H9 (cell line): ENCODE measurements at places on chromosomes 6 and 20.

DNA sequence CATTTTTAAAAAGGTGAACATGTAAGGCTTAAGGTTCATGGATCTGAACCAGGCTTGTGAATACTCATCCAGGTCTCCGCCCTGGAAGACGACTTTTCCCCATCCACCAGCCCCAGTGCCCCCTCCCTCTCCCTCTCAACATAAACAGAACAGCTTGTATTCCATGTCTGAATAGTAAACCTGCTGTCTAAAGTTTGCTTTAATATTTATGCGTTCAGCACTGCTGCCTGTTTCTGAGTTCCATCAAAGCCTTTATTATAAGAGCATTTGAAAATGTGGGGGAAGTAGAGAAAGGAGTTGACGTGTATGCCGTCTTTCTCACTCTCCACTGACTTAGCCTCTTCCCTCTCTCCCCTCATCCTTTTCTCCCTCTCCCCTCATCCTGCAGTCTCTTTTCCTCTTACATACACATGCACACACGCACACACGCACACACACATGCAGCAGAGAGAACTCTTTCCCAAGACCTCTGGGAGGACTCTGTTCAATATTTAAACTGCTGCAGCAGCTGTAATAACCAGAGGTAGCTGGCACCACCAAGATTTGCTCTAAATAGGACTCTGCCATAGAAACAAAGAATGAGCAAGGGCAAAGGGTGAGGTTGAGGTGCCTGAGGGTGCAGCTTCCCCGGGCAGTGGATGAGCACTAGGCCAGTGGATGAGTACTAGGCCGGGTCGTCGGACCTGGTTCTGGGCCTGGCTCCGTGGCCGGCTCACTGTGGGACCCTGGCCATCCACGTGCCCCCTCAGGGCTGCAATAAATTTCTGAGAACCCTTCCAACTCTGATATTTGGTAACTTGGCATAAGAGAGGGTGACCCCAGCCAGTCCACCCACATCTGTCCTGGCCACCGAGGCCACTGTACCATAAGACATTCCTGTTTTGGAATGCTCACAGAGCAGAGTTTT, 35.4 kb upstream of the VSTM2L start:
- no peak for DNase-seq

- DNase-seq, result no peak
Measured at GRCh38 chr6:165231581-165232561, 77.5 kb downstream of the C6orf118 start.

GRCh38 chr6:11889572-11889971, 111.0 kb upstream of the ADTRP start:
- DNase-seq, result no peak

DNA sequence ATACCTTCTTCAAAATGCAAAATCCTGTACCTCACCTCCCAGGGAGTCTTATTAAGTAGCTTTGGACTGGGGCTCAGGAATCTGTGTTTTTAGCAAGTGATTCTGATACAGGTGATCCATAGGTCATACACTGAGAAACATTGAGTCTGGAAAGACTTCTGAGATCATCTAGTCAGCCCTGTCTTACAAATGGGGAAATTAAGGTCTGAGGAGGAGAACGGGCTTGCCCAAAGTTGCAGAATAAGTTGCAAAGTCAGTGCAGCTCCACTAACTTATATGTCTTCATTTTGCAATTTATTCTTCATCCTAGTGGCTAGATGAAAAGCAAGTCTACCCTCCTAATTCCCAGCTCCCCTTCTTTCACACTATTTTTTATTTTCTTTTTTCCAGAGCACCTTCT, 28.9 kb downstream of the KCNS1 start:
- no peak for DNase-seq

- DNase-seq, result peak; percentile 47
Measured at GRCh38 chr6:155340464-155341129, 26.3 kb upstream of the TFB1M start.

GRCh38 chr20:57842720-57843119, 132.9 kb upstream of the PMEPA1 start:
- DNase-seq, result no peak

DNA sequence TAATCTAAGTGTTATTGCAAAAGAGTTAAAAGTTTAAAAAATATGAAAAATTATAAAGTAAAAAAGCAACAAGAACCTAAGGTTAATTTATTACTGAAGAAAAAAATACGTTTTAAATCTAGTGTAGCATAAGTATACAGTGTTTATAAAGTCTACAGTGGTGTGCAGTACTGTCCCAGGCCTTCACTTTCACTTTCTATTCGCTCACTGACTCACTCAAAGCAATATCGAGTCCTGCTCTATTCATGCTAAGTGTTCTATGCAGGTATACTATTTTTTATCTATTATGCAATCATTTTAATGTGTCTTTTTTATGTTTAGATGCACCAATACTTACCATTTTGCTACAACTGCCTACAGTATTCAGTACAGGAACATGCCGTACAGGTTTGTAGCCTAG, 113.0 kb downstream of the MANEA start:
- DNase-seq, result no peak

- no peak for DNase-seq
Measured at GRCh38 chr6:36217188-36217587, 20.6 kb downstream of the BRPF3 start.

DNA sequence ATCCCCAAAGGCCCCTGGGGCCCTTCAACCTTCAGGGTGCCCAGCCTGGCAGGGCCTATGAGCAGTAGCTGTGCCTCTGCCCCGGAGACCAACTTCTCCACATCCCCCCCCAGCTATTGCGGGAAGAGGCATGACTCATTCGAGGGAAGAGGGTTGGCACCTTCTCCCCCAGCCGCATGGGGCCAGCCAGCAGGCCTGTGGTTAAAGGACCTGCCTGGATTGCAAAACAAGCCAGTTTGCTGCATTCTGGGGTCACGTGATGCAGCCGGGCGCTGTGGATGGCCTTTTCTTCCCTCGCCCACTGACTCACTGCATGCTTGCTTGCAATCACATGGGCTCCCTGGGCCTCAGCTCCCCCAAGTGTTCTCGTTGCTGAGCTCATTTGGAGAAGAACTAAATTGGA, 182.5 kb downstream of the MAFB start:
- no peak for DNase-seq

- peak; percentile 87 for DNase-seq
Measured at GRCh38 chr6:161242779-161243693, 30.8 kb downstream of the AGPAT4 start.

- no peak for DNase-seq
Measured at GRCh38 chr6:31792761-31793171, 2.8 kb downstream of the VARS1 start.

DNA sequence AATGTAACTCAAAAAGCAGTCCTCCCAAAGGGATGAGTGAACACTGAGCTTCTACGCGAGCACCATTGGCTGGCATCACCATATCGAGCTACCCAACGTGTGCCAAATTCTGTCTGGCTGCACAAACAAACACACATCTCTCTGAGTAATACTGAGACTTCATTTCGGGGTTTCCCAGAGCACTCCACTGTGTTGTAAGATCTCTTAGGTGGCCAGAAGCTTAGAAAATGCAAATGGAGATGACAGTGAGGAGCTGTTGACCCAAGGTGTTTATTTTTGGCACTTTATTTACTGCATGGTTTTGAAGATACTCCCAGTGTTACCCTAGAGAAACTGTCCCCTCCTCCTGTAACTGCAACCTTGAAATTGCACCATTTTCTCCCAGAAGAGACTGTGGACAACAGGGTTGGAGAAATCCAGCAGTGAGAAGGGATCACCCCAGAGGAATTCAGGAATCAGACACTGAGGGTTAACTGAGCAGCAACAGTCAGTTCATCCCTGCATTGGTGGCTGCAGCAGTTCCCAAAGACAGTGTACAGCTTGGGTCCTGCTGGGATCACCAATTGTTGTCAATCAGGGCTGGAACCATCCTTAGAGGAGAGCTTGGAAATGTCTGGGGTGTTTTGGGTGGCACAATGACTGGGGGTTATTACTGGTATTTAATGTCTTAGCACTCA, 1.0 kb upstream of the RIPOR2 start:
- DNase-seq, result no peak

GRCh38 chr6:90375681-90376439, 79.2 kb upstream of the BACH2 start:
- DNase-seq, result no peak

- DNase-seq, result no peak
Measured at GRCh38 chr6:89033461-89033860, 47.1 kb upstream of the PNRC1 start.

DNA sequence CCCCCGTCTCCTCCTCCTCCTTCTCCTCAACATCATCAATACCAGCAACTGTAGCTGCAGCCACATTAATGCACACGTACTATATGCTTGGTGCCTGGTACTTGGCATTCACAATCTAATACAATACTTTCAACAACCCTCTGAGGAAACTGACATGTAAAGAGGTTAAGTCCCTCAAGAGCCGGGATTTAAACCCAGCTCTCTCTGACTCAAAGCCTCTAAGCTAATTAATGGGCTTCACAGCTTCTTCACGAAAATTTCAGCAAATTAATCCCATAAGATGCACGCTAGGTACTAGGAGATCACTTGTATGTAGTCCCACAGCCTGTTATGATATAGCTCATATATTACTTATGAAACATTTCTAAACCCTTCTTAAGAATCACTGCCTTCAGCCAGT, 73.1 kb upstream of the IPCEF1 start:
- DNase-seq, result no peak

- no peak for DNase-seq
Measured at GRCh38 chr6:36605560-36606391, 11.6 kb downstream of the SRSF3 start.

DNA sequence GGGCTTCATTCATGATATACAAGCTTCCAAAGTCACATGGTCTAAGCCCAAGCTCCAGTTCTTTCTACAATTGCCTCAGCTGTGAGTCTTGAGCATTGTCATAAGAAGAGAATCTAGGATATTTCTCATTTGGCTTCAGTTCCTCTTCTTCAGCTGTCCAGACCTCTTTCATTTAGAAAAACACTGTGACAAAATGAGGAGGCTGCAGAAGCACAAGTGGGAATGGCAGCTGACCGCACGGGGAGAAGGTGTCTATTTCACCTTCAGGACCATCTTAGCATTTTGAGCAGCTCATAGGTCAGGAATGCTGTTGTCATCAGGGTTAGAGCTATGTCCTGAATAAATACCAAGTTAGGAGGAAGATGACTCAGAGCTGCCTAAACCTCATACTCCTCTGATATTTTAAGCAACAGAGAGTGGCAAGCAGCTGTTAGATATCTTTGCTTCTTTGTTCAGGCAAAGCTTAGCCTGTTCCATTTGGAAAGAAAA, 390.1 kb upstream of the CITED2 start:
- DNase-seq, result no peak

- no peak for DNase-seq
Measured at GRCh38 chr6:25829375-25829774, 2.5 kb downstream of the SLC17A1 start.

- DNase-seq, result peak; percentile 73
Measured at GRCh38 chr20:62360854-62361798, 6.0 kb downstream of the LAMA5 start.

DNA sequence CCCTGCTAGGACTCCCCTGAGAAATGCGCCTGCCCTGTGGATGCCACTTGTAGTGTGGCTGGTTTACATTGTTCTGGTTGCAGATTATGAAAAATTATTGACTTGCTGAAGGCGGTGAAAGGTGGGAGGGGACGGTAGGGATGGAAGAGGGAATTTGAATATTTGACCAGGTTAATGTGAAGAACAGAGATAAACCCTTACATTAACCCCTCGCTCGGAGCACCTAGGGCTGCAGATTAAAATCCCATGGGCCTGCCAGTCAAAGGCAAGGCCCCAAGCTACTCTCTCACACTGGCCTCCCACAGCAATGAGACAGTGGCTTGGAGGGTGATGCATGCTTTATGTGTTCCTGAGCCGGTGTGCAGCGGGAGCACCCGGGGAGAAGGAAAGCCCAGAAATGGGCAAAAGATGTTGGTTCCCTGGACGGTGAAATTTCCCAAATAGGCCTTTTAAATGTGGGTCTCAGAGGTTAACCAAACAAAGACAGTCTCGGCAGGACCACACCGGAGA, 2.5 kb downstream of the FOXF2 start:
- no peak for DNase-seq

- no peak for DNase-seq
Measured at GRCh38 chr6:168632694-168633093, 191.7 kb downstream of the SMOC2 start.

DNA sequence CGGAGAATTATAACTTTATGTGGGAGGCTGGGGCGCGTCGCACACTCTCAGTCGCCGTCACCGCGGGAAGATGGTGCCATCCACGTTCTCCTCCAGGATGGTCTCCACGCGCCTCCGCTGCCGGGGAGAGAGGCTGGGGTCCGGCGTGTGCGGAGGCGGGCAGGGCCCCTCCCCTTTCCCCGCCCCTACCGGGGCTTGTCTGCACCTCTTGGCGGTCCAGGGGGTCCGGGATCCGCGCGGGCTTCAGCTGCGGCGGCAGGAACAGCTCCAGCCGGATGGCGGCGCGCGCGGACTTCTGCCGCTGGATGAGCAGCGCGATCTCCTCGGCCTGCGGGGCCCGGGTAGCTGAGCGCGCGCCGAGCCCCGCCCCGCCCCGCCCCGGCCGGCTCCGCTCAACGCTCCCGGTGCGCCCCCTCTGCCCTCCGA, 807 bp downstream of the LKAAEAR1 start:
- DNase-seq, result peak; percentile 87

DNA sequence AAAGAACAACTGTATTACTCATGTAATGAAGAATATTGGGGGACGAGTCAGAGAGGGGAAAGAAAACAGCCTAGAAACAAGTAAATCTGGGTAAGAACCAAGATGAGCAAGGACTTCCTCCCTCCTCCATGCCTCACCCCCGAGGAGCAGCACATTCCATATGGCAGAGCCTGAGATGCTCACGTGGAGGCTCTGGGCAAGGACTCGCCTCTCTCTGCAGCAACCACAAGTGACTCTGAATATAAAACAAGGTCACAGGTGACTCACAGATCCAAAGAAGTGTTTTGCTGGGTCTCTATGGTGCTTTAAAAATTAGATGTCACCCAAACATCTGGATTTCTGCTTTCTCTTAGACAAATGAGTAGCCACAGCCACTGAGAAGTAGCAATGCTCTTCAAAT, 453.0 kb upstream of the SULF2 start:
- DNase-seq, result no peak

DNA sequence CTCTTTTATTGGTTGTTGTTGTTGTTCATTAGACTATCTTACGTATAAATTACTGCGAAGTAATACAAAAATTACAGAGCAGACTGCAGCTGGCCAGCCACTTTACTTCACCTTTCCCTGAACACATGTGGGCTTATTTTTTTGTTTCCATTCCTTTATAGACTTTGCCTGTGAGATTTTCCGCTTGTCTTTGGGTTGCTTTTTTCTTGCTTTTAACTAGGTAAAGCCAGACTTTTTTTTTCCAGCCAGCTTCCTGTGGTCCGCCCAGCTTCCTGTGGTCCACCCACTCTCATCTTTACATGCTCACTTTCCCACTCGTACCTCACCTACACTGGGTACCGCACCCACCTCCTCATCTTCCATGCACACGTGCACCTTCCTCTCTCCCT, 79.0 kb downstream of the IPCEF1 start:
- DNase-seq, result no peak

DNA sequence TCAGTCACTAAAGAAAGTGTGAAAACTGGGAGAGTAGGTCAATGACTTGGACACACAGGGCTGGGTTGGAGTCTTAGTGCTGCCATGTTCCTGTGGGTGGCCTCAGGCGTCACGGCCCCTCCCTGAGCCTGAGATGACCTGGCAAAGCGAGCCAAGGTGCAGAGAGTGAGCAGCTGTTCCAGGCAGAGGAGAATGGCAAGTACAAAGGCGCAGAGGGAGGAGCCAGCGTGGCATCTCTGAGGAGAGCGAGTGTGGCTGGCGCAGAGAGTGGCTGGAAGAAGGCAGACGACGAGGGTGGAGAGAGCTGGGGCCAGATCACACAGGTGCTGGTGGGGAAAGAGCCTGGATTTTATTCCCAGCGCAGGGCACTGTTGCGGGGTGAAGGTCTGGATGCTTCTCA, 20.6 kb upstream of the CHMP4B start:
- no peak for DNase-seq

- no peak for DNase-seq
Measured at GRCh38 chr20:21564127-21564773, 50.4 kb upstream of the NKX2-2 start.
